ENCODE measurements at places on chromosomes 12 and 14. TPM values are rescaled to one million over a fixed set of nuclear protein-coding genes. Genes with fewer than 3 reads are reported as not detected.

GRCh38 chr14:55621391-55621790 is 41.4 kb downstream of the KTN1 start:
- DNase-seq: no peak

GRCh38 chr12:99043319-99043914 is 398.3 kb downstream of the APAF1 start:
- peak; percentile 70 for DNase-seq

DNA sequence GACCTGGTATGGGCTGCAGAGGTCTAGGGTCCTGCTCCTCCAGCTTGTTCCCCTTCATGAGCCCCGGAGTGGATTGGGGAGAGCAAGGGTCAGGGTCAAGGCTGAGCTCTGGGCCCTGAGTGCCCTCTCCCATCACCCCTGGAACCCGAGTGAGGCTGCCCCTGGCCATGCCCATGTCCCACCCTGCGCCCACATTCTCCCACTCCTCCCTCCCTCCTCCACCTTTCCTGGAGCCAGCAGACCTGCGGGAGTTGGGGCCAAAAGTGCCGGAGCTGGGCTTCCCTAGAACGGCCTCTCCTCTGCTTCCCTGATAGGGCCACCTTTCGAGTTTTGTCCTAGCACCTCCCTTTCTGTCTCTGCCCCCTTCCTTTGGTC is 590 bp downstream of the SCNN1A start:
- no peak for DNase-seq

DNA sequence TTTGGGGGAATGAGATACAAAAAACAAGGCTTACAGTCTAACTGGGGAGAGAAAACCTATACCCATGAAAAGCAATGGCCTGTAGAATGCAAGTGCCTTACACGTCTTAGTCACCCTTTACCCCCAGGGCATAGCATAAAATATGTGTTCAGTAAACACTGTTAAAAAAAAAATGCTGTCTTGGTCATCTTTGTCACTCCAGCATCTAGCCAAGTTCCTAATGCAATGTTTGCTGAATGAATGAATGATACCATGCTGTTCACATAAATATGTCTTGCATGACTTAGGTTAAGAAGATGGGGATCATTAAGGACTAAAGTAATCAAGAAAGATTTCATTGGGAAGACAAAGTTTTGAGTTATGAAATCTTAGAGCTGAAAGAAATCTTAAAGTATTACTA is 38.5 kb downstream of the PPP2R5E start:
- no peak for DNase-seq

DNA sequence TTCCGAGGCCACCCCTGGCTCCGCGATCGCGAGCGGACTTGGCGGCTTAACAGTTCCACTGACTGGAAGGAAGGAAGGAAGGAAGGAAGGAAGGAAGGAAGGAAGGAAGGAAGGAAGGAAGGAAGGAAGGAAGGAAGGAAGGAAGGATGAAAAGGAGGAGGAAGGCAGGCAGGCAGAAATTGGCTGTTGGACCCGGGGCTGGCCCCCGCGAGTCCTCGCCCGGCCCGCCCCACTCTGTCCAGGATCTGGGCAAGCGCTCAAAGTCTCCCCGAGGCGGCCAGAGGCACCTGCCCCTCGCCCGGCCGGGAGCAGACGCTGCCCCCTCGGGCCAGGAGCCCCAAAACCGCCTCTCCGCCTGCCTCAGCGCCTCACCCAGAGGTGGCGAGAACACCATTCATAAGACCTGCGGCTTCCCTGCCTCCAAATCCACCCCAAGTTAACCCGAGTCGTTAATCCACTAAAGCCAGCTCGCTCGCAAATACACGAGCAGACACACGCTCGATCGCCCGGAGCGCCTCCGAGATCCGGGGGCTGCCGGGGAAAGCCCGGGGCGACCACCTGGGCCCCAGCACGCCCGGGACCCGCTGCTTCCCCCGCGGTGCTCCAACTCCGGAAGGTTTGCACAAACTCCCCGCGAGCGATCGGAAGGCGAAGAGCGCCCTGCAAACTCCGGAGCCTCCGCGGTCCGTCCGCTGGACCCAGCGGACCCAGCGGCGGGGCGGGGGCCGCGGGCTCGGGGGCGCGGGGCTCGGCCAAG is 844 bp downstream of the DPF3 start:
- peak; percentile 83 for DNase-seq

DNA sequence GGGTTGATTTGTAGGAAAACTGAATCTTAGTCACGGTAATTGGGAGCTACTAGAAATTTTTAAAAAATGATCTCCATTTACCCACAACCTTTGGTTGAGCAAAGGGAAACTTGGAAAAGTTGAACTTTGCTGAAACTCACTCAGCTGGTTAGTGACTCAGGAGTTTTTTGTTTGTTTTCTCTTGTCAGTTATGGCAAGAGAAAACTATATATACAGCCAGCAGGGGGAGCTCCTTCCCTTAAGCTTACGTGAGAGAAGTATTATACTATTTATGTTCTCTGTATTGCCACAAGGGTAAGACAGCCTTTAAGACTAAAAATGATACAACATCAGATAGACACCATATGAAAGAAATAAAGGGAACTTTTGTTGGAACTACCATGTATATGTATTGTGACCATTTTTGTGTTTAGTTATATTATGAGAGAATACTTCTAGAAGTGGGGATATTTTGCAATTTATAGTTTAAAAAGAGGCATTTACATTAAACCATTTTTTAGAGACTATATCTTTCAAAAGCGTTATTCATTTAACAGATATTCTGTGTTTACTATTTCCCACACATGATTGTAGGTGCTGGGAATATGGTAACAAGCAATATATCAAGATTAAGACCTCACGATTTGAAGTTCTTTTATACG is 28.1 kb upstream of the TBC1D30 start:
- no peak for DNase-seq

RNASE7 gene
- not detected for total RNA-seq

SLC6A15 gene
- not detected for total RNA-seq

DNA sequence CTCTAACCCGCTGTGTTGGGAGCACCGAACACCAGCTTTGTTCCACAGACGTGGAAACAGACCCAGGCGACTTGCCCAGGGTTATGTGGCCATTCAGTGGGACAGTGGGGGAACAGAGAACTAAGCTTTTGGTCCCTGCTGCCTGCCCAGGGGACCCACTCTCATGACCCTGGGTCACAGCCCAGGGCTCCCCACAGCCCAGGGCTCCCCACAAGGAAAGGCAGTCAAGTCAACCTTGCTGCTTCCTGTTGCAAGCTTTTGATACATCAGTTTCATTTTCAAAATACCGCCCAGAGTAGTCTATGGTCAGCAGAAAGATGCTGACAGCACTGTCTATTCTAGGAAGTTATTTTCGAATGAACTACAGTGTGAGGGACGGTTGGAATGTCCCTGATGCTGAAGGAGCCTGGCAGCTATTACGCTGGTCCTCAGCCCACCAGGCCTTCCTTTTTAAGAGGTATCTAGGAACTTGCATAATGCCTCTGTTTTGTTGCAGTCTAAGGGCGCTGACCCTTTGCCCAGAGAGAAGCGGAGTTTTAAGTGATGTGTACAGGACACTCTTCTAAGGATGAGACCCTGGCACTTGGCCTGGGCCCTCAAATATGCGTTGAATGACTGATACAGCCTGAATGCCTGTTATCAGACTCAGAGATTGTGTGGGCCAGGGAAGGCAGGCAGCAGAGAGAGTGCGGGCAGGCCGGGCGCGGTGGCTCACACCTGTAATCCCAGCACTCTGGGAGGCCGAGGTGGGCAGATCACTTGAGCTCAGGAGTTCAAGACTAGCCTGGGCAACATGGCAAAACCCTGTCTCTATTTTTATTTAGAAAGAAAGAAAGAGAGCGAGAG is 12.6 kb upstream of the TTC7B start:
- DNase-seq: peak; percentile 80

DNA sequence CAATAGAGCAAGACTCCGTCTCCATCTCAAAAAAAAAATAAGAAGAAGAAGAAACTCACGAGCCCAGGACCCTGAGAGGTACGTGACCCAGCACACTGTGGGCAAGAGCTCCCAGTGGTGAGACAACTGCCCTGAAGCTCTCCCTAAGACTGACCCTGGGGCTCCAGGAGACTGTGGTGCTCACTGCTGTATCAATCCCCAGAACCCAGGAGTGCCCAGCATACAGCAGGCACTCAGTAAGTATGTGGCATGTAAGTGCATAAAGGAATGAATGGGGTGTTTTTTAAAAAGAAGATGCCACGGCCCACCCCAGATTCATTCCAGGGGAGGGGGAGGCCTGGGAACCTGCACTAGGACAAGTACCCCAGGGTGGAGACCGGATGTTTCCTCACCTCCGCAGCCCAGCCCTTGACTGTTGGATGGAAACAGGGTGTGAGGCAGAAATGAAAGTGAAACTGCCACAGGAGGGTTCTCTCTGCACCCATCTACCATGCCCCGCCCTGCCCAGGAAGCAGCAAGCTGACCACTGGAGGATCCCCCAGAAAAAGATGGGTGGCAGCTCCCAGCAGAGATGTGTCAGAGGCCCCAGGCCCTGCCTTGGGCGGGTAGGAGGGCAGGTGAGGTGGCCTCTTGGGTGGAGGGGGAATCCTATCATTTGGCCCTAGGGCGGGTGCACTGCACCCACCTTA is 12.2 kb downstream of the ITPK1 start:
- peak; percentile 94 for DNase-seq

- DNase-seq: no peak
These were observed 92.6 kb downstream of the RPS29 start for GRCh38 chr14:49493557-49493956.

SPTB gene
- total RNA-seq: 9.8 TPM

GRCh38 chr12:80802652-80803400 is 86.1 kb downstream of the MYF5 start:
- no peak for DNase-seq

KITLG gene
- total RNA-seq: 4.3 TPM

GRCh38 chr12:88896958-88897357 is 316.7 kb upstream of the KITLG start:
- DNase-seq: no peak

GRCh38 chr14:23160924-23161522 is 22.4 kb downstream of the SLC7A8 start:
- peak; percentile 79 for DNase-seq

Data from spleen (tissue), 13 donors.